ENCODE measurements at places on chromosomes 1 and 21.

DNA sequence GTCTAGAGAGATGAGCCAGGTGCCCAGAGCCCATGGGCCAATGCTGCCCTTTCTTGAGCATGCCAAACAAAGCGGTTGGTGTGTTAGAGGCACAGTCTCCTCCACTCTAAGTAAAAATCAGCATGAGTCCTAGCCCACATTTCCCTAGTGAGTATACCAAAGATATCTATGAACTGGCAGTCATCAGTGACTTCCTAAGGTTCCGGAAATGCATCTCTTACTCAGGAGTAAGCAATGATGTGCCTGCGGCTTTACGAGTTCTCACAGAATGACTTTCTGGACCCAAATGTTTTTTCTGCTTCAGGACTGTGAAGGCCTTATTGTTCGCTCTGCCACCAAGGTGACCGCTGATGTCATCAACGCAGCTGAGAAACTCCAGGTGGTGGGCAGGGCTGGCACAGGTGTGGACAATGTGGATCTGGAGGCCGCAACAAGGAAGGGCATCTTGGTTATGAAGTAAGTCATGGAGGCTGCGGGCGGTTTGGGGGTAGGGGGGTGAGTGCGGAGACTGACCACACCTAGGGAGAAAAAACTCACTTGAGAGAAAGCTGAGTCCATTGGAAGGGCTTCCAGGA lies 9.2 kb downstream of the PHGDH start:
- no peak for DNase-seq

GRCh38 chr1:184806296-184806721 lies 51.7 kb upstream of the EDEM3 start:
- DNase-seq: no peak

DNA sequence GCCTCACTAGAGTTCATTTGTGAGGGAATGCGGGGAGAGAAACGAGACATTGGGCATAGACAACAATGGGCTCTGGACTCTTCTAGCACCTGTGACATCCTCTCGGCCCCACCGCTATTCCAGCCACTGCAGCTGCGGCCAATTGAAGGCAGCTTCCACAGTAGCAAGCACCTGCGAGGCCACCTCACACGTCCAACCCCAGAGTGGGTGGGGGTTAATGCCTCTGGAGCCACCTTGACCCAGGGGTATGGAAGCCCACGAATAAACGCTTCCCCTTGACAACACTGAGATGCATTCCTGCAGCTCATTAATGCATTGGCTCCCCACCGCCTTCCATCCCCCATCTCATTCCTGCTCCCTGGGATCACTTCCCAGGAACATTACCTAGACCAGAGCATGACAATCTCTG lies 104.4 kb downstream of the GLIS1 start:
- DNase-seq: no peak

- DNase-seq: no peak
Measured at GRCh38 chr1:194076646-194077045, 890.2 kb upstream of the B3GALT2 start.

DNA sequence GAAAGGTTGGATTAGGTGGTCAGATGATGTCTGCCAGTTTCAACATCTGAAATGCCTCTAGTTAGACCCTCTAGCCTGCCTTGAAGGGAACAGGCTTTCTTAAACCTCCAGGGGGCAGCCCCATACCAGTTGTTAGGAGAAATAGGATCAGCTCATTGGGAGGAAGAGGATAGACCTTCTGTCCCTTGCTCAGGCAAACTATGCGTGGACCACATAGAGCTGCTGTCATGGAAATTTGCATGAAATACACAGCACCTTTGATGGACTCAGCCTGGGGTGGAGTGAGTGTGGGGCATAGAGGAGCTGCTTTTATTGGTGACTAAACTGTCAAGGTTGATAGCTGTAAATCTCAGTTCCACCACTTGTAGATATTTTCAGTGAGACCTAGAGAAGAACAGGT lies 38.4 kb upstream of the SPAG17 start:
- no peak for DNase-seq

DNA sequence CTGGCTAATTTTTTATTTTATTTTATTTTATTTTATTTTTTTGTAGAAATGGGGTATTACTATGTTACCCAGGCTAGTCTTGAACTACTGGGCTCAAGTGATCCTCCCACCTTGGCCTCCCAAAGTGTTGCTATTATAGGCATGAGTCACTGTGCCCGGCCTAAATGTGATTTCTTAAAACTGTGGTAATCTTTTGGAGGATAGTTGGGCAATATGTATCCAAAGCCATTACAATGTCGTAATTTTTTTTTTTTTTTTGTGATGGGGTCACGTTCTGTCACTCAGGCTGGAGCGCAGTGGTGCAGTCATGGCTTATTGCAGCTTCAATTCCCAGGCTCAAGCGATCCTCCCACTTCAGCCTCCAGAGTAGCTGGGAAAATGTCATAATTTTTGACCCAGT lies 14.2 kb downstream of the ETV3L start:
- DNase-seq: no peak

DNA sequence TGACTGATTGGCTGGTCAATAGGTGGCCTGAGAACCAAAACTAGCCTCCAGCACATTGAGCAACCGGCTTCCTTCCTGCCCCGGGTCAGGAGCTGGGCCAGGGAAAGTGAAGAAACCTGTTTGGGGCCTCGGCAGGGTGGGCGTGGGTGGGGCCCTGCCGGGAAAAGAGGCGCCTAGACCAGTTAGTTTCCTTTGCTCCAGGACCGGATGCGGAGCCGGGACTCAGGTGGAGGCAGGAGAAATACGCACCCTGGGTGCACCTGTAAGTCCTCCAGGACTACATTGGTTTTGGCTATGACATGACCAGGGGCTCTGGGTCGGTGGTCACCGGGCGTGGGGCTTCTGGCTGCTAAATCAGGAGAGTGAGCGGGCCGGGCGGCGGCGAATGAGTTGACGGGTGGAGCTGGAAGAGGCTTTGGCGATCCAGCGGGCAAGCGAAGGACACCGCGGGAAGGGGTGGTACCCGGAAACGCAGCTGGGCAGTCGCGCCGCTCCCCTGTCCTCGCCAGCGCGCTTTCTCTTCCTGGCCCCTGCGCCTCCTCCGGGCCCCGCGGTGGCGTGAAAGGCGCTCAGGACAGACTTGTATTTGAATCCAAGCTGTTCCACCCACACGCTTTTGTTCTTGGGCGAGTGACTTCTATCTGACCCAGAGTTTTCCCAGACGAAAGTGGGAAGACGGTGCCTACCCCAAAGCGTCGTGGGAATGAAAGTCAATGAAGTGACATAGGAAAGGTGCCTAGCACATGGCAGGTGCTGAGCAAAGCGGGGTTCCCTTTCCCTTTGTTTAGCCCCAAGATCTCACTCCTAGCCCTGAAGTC lies 30.6 kb upstream of the JUN start:
- DNase-seq: no peak

DNA sequence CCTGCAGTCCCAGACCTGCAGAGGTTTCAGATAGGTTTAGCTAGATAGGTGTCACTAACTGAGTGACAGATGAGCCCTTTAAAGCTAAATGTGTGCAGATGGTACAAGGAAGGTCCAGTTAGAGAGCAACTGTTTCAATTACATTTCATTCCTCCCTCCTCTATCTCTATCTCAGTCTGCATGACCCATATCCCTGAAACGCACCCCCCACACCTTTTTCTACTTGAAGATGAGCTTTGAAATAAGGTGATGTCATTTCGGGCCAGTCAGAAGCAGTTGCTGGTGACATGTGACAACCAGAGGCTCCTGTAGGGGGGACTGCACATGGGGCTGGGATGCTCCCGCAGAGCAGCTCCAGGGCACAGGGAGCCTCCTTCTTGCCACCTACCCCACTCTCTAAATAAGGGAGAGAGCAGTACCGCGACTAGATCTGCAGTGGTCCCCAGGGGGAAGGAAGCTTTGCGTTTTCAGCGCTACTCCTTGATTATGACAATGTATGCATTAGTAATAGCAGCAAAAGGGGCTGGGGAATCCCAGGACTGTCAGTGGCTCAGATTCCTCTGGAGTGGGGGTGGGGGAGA lies 4.3 kb downstream of the ATP8B2 start:
- DNase-seq: no peak

GRCh38 chr1:107691540-107691939 lies 273.4 kb downstream of the VAV3 start:
- DNase-seq: no peak

DNA sequence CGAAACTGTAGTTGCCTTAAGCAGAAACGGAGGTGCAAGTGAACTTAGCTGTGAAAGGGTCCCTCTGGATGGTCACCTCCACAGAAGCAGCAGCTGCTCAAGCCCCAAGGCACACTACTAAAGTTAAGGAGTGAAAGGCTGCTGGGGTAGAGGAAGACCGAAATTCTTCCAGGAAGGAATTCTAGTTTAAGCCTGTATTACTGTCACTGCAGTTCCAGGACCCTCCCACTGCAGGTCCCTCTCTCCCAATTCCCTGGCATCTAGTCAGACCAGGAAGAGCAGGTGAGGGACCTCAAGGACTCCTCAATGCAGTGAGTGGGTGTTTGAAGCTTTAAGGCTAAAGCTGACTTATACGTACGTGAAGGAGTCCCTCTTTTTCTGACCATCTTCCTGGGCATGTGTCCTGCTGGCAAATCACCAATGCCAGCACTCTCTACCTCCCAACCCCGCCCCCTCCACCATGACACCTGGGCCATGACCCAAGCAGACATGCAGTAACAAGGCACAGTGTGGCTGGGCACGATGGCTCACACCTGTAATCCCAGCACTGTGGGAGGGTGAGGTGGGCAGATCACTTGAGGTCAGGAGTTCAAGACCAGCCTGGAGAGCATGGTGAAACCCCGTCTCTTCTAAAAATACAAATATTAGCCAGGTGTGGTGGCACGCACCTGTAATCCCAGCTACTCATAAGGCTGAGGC lies 57.2 kb downstream of the TGFBR3 start:
- DNase-seq: no peak

DNA sequence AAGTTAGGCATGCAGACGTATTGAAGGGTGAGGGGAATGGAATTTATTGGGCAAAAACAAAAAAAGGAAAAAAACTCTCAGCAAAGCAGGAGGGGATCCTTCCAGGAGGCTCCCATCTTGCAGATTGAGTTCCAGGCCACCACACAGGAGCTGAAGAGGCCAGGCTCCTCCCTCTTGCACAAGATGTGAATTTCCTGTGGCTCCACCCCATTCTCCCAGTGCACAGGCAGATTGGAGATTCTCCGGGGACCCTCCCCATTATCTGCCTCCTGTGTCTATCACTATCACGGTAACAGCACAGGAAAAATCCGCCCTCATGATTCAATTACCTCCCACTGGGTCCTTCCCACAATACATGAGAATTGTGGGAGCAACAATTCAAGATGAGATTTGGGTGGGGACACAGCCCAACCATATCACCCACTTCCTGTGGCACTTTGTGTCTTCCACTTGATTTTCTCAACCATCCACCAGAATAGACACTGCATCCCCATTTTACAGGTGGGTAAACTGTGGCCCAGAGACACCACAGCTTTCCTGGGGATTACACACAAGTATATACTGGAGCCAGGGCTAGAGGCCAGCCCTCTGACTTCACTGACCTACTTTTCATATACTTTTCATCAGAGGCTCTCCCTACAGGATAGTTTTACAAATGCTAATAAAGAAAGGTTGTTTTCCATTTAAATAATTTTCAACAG lies 18.9 kb upstream of the COL6A1 start:
- no peak for DNase-seq

GRCh38 chr1:172843444-172843843 lies 184.5 kb downstream of the FASLG start:
- no peak for DNase-seq

Data from kidney glomerular epithelial cell (primary cell).